ENCODE measurements at places on chromosomes 1 and 21.

- DNase-seq, result no peak
Observed at GRCh38 chr1:173616859-173617258, 14.0 kb upstream of the SLC9C2 start.

- no peak for DNase-seq
Observed at GRCh38 chr1:198700396-198700795, 61.6 kb downstream of the PTPRC start.

GRCh38 chr1:157580179-157580827, 17.6 kb downstream of the FCRL4 start:
- DNase-seq, result no peak

- no peak for DNase-seq
Observed at GRCh38 chr1:41222496-41222895, 19.6 kb downstream of the SCMH1 start.

GRCh38 chr1:32695098-32695904, 7.3 kb downstream of the SYNC start:
- DNase-seq, result no peak

DNA sequence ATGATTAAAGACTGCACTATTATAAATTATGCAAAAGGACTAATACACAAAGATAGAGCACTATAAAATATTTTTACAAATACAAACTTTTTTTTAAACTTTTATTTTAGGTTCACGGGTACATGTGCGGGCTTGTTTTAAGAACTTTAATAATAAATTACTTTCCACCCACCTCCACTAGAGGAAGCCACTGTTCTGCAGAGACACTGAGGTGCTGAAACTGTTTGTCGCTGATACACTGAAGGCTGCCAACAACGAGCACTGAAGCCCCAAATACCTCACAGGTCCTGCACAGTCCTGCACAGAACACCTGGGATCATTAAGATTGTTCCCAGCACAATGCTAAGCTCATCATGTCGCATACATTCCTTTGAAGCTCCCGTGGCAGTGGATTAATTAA, 19.9 kb downstream of the COA6 start:
- no peak for DNase-seq

- DNase-seq, result no peak
Observed at GRCh38 chr1:87903242-87903641, 574.6 kb downstream of the LMO4 start.

GRCh38 chr1:182985876-182986275, 32.9 kb upstream of the SHCBP1L start:
- no peak for DNase-seq

DNA sequence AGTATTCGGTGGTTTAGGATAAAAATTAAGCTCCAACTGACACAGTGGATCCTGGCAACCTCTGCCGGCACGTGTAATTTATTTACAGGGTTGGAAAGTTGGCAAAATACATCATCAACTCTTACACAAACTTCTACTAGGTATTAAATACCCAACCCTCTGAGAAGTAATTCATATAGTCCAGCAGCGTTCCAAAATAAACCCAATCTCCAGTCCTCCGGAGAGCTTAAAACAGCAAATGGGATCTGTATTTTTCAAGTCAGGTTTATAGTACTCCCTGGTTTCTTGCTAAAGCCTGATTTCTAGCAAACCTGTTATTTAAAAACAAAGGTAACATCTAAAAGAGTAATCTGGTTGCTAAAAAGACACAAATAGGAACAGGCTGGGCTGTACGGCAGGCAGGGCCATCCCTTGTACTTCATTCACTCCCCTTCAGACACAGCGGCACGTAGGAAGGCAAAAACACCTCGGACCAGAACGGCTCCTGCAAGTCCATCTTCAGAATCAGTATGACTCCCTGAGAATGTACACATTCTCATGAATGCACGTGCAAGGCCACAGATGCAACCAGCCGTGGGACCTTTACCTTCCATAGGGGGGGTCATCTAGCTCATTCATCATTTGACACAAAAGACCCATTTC, 8.6 kb downstream of the GLIS1 start:
- no peak for DNase-seq

- no peak for DNase-seq
Observed at GRCh38 chr1:53324321-53324720, 3.5 kb downstream of the LRP8 start.

- DNase-seq, result no peak
Observed at GRCh38 chr21:15144026-15144425, 79.2 kb upstream of the NRIP1 start.

- DNase-seq, result no peak
Observed at GRCh38 chr1:90510143-90510542, 207.0 kb downstream of the BARHL2 start.

All from vagina (tissue), 2 donors.